ENCODE measurements at places on chromosomes 2 and 18.

- DNase-seq, result no peak
Observed at GRCh38 chr2:18276583-18277075, 283.8 kb downstream of the RDH14 start.

DNA sequence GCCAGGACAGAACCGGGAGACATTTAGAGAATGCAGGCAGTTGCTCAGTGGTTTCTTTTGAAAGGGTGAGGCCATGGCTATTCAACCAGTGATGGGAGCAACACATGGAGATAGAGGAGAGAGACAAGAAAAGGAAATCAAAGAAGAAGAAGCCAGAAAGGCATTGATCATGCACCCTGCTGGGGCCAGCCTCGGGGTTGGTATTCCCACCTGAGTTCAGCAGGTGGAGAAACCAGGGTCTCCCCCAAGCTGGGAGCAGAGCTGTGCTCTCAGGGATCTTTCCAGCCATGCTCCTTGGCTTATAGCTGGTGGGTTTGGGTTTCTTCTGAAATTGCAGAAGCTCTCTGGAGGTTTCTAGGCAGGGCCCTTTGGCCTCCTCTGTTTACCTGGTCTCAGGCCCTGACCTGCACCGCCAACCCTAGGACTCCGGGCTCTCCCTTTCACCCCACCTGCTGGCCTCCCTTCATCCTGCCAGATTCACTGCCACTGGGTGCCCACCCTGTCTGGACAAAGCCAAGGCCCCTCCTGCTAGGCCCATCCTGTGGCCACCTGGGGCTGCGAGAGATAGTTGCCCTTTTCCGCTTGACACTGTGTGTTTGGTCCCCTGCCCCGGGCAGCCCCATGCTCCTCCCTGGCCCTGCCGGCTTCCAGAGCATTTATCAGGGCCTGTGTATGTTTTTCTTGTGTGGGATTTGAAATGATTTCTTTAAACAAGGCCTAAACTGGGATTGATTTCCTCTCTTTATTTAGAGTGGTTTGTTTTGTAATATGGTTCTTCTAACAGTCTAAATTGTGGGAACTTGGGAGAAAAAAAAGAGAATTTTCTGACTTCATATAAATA lies 126.7 kb downstream of the DDX1 start:
- DNase-seq, result no peak

- no peak for DNase-seq
Observed at GRCh38 chr2:27117995-27118524, 868 bp downstream of the CGREF1 start.

- DNase-seq, result no peak
Observed at GRCh38 chr2:95225658-95226057, 18.3 kb downstream of the ZNF892 start.

- no peak for DNase-seq
Observed at GRCh38 chr18:44818668-44819403, 138.1 kb downstream of the SETBP1 start.

DNA sequence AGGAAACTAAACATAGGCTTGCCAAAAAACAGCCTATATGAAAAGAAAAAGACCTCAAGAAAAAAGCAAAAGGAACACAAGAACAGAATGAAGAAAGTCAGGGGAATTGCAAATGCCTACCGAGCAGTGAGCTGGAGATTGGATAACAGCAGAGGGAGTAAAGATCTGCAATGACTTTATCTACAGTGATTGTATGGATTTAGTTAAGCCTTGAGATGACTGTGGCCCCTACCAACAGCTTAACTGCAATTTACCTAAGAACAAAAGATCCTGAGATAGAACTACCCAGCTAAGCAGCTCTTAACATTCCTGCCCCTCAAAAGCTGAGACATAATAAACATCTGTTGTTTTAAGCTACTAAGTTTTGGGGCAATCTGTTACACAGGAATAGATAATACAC lies 20.5 kb downstream of the LNPK start:
- no peak for DNase-seq
